Activated CD4-positive, alpha-beta T cell treated with anti-CD3 and anti-CD28 coated beads, Interleukin-2, amount 50 U/mL, for 24 hours (primary cell): ENCODE measurements at places on chromosomes 3 and 15.

GRCh38 chr15:25246641-25247406 lies 192.0 kb downstream of the UBE3A start:
- DNase-seq: no peak

DNA sequence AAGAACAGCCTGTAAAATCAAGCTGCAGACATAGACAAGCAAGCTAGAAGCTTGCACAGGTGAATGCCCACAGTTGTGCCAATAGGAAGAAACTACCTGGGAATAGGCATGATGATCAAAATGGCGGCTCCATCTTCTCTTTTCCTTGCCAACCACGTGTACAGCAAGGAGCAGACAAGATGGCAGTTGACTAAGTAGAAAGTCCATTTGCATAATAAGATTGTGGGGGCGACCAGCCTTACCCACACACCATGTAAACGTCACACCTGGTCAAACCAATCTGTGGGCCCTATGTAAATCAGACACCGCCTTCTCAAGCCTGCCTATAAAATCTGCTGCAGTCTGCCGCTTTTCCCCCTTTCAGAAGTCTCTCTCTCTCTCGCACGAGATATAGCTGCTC lies 25.1 kb upstream of the ANKRD34C start:
- DNase-seq: no peak

DNA sequence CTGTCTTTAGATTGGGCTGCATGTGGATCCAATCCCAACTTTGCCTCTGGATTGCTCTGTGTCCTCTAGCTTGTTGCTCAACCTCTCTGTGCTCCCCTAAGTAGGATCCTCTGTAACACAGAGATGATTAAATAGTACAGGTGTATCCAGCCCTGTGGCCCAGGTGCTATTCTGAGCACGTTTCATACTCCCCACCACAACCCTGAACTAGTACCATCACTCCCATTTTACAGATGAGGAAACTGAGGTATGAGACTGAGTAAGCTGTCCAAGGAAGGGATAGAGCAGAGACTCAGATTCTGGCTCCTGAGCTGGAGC lies 7.2 kb downstream of the ISG20 start:
- no peak for DNase-seq

DNA sequence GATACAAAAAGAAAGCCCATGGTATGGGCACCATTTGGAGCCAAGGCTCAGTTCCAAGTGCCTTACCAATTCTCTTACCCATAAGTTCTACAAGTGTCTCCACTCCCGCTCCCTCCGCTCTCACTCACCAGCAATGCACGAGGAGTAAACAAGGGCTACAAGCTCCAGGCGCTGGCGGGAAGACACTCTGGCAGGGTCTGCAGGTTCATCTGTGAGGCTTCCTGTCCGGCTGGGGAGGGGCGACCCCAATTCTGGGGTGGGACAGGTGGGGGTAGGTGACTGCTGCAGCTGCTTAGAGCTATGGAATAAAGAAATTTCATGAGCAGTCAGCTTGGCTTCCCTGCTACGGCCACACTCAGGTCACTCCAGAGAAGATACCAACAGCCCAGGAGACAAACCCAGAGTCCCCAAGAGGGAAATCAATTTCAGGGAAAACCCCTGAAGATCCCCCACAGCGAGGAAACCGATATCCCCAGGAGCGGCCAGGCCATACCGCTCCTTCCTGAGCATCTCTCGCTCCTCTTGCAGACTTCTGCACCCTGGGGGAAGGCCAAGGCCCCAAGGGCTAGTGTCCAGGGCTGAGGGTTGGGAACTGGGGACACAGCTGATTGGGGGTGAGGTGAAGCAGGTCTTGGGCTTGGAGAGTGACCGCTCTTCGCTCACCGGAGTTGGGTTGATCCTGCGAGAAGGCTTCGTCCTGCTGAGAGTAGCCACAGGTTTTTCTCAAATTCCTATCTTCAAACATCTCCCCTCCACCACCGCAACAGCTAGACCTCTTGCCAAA lies 1.4 kb downstream of the CDAN1 start:
- no peak for DNase-seq

- no peak for DNase-seq
Measured at GRCh38 chr3:29144807-29145206, 136.1 kb upstream of the RBMS3 start.

- no peak for DNase-seq
Measured at GRCh38 chr3:182692695-182693094, 100.6 kb upstream of the ATP11B start.

DNA sequence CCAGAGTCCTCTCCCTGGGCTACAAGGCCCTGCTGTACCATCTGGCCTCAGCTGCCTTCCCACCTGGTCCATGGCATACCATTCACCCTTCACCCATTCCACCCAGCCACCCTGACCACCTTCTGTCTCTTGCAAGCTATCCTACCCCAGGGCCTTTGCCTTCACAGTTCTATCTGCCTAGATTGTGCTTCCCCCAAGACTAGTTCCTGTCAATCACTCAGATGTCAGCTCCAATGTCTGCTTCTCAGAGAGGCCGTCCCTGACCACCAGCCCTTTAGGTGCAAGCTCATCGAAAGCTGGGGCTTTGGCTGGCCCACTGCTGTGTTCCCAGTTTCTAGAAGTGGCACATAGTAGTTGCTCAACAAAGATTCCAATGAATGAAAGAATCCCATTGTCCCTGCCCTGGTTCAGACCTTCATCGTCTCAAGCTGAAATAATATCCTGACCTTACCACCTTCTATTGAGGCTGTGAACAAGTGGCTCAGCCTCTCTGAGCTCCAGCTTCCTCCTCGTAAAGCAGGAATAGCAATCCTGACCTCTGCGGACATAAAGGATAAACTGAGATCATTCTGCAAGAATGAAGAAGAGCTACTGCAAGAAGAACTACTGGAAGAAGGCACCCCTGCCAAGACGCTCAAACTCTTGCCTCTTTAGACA lies 15.8 kb downstream of the EFCAB12 start:
- DNase-seq: no peak

GRCh38 chr3:70703305-70704102 lies 391.1 kb upstream of the MDFIC2 start:
- no peak for DNase-seq
